ENCODE measurements at places on chromosomes 5 and 9.

DNA sequence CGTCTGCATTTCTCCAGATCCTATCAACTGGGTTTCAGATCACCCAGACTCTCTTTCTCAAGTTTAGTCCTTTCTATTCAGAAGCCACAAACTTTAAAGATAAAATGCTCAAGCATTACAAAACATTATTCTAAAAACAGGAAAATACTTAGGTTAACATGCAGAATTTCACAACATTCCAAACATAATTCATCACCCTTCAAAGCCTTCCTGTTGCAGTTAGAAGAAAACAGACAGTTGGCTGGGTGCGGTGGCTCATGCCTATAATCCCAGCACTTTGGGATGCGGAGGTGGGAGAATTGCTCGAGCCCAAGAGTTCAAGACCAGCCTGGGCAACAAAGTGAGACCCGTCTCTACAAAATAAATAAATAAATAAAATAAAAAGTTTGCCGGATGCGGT, 7.7 kb upstream of the OCLN start:
- no peak for DNase-seq

DNA sequence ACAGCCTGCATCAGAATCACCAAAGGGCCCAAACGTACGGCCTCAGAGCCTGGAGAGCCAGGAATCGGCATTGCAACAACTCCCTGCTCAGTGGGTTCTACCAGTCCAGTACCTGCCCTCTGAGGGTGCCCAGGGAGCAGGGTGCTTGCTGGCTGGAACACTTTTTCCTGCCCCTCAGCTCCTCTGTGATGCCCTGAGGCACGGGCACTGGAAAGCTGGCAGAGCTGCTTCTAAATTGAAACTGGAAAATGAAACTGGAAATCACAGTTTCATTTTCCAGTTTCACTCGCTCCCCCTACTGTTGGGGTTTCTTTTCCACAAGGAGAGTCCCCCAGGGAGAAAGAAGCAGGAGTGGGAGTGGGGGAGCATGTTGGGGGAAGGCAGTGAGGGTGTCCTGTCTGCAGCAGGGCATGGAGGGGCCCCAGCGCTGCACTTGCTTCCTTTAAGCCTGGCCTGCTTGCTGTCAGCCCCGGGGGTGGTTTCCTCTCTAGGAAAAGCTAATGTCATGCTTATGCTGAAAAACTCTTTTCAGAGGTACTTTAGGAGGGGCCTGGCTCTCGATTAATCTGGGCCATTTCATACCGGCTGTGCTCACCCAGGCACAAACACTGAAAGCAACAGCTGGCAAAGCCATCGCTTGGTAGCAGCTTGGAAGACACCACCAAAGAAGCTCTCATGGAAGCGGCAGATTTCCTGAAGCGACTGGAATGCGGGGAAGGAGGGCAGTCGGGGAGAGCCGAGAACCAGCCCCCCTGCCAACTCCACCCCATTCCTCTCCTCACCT, 26.2 kb downstream of the IRF1 start:
- no peak for DNase-seq

DNA sequence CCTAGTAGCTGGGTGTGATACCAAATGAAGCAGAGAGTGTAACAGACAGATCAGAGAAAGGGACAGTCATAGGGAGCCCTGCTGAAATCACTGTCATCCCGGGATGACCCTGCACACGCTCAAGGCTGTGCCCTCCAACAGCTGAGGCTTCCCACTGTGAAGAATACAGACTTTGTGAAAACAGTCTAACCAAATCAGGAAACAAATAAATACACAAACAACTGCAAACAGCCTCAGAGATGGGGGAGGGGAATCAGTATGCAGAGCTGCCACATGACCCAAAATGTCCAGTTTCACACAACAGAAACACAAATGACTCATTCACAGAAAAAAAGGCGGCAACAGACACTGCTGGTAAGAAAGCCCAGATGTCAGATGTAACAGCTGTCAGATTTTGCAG, 101.9 kb downstream of the ADAMTS2 start:
- no peak for DNase-seq

DNA sequence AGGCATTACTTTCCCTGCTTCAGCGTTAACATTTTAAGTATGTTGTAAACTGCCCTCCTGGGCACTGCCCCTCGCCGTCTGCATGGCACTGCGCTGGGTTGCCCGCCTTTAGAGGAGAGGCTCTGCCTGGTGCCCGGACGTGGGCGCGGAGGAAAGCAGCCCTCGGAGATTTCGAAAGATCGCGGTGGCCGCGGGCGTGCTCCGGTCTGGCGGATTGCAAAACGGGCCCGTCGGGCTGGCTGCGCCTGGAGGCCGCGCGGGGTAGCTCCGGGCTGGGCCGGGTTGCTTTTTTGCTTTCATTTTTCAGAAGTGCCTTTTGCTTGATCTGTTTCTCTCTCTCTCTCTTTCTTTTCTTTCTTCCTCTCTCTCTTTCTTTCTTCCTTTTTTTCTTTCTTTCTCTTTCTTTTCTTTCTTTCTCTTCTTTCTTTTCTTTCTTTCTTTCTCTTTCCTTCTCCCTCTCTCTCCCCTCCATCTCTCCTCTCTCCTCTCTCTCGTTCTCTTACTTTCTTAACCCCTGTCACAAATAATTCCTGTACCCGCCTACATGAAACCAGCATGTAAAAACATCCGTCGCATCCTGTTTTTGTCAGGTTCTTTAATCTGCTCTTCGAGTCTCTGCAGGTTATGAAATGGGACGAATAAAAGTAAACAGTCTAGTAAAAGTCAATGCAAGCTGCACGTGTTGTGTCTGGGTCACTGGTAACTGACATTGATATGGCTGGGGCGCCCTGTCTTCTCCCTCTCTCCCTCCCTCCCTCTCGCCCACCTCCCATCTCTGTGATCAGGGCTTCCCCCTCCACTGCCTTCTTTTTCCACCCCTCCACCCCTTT, 1.7 kb downstream of the FST start:
- DNase-seq = peak; percentile 63

- DNase-seq = no peak
These were observed 1.6 kb downstream of the ELL2 start for GRCh38 chr5:95959888-95960666.

DNA sequence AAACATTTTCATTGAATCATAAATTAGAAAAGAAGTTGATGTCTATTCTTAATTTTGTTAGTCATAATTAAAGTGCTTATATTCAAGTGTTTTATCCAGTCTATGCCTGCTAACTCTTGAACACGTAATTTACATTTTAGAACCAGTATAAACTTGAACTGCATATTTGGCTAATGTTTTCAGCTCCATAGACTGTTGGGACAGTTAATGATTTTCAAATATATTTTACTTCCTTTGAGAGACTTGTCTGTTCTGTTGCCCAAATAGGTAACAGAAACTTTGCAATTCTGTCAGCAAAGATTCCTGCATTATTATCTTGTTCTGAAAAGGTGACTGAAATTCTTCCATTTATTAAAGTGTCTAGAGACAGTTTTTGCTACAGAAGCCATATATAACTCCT, 7.8 kb downstream of the ITGA2 start:
- no peak for DNase-seq

- DNase-seq = no peak
These were observed 172.6 kb upstream of the PPP2R2B start for GRCh38 chr5:147051193-147051592.

DNA sequence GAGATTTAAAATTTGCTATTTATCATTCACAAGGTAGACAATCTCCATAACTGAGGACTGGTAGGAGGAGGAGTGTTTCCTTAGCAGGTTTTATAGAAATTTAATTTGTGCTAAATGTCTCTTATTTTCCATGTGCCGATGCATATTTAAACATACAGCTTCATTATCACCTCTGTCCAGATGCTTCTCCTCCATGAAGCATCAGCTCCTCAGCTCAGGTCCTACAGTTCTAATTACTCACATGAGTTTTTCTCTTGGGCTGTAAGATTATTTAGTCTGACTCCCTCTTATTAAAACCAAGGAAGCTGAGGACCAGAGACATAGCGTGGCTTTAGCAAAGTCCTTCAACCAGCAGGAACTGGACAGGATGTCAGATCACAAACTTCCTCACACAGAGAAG, 300.2 kb upstream of the PANK3 start:
- DNase-seq = no peak

DNA sequence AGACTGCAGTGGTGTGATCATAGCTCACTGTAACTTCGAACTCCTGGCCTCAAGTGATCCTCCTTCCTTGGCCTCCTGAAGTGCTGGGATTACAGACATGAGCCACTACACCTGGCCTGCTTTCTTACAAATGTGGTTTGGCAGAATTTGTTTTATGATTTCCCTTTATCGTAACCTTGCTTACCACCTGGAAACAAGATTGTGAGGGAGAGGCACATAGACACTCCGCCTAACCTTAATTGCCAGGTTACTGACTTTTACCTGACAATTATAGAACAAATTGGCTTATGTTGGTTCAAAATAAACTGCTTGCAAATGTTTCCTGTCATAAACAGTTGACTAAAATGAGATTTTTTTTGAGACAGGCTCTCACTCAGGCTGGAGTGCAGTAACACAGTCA, 26.8 kb upstream of the HMGCR start:
- DNase-seq = no peak

GRCh38 chr9:81543695-81544094, 145.7 kb downstream of the TLE1 start:
- DNase-seq = no peak

DNA sequence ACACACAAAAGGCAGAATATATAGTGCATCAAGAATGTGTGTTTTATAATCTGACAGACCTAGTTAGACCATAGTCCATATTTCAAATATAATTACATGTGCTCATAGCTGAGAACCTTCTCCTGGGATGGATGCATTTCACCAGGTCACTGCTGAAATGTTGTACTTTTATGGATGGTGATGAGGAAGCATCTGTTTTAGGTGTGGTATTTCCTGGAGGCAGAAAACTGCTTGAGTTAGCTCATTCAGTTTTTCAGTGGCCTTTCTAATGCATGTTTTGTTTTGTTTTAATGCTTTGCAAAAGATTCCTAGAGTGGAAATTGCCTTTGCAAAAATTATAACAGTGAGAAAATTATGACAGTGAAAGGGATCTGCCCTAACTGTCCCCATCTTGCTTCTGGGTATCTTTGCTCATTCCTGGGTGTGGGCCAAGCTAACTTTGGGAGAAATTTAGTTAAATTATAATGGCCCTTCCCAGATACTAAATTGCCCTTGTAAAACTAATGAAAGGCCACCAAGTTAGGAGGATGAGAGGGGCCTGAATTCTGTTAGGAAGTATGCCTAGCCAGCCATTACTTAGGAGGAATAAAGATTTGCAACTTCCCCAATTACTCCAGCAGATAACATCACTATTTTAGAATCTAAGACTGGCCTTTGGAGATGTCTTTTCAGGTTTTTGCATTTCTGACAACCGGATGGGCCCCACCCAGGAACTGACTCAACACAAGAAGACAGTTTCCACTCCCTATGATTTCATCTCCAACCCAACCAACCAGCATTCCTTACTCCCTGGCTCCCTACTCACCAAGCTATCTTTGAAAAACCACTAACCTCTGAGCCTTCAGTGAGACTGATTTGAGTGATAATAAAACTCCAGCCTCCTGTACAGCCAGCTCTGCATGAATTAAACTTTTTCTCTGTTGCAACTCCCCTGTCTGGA, 7.0 kb upstream of the IL12B start:
- DNase-seq = peak; percentile 43

- DNase-seq = no peak
These were observed 38.7 kb upstream of the SEMA4D start for GRCh38 chr9:89536600-89536999.

DNA sequence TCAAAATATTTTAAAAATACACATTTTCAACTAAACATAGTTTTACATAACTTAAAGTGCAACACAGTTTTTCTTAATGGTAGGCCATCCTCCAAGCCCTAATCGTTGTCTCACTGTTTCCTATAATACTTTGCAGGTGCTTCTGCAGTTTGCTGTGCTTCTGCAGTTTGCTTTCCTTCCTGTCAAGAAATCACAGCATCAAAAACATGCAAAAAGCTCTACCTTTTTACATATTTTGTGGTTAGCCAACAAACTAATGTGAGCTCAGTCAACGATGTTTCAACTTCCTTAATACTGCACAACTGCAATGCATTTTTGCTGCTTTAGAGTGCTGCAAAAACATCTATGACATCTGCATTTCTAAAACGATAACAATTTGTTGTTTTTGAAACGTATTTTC, 25.2 kb downstream of the EMB start:
- no peak for DNase-seq

DNA sequence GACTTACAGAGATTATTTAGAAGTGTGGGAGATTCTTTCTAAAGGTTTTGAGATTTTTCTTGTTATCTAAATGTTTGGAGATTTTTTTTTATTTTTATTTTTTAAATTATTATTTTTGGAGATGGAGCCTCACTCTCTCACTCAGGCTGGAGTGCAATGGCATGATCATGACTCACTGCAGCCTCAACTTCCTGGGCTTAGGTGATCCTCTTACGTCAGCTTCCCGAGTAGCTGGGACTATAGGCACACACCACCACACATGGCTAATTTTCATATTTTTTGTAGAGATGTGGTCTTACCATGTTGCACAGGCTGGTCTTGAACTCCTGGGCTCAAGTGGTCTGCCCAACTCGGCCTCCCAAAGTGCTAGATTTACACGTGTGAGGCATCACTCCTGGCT, 694.5 kb downstream of the TLE1 start:
- no peak for DNase-seq

GRCh38 chr9:13614060-13614459, 334.6 kb upstream of the MPDZ start:
- no peak for DNase-seq

GRCh38 chr9:130905902-130906734, 9.5 kb upstream of the QRFP start:
- no peak for DNase-seq
